ENCODE measurements at places on chromosomes 4 and X.

GRCh38 chr4:128305942-128306341, 18.3 kb upstream of the PGRMC2 start:
- no peak for DNase-seq

DNA sequence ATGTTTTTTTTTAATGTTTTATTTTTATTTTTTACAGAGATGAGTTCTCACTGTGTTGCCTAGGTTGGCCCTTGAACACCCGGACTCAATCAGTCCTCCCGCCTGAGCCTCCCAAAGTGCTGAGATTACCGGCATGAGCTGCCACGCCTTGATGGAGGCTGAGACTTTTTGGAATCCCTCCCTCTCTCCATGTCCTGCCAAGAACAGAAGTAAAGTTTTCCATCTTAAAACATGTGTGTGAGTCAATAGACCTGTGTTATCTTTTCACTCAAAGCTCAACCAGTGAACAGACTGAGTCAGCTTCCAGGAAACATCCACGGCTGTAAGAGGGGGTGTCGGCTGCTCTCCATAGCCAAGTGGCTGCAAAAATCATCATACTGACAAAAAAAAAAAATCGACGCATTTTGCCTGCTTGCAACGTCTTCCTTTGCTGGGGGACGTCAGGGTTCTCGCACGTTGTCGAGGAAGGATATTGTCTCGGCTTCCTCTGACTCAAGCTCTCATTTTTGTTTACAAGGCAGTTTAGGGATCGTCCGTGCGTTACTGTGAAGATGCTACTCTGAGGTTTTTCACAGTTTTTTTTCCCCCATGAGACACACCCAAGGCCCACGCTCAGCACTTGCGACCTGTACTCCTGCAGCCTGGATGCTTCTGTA, 10.0 kb upstream of the ASMTL start:
- DNase-seq: peak; percentile 78

DNA sequence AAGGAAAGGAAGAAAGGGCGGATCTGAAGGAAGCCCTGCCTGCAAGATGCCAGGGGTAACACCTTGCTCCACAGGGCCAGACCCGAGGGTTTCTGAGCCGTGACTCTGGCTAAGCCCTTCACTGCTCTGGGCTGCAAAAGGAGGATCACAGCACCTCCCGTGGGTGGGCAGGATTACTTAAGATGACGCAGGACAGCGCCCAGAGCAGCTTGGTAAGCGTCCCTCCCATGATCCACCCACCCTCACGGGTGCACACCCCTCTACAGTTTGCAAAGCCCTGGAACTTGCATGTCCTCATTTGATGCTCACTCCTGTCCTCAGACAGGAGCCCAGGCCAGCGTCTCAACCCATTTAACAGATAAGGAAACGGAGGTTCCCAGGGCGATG, 64.9 kb downstream of the CRMP1 start:
- DNase-seq: no peak

DNA sequence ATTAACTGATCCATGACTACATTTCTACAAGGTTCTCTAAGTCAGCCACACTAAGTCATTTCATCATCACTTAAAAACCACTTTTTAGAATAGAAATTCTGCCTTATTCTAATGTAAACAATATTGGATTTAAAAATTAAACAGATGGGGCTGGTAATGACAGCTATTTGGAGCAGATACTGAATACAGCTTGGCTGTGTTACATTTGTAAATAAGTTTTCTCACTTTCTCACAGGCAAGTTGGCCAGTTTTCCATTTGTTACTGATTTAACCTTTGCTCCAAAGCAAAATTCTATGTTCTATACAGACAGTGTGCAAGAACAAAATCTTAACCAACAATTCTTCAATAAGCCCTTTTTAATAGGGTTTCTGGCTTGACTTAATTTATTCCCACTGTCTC, 370.7 kb downstream of the GRIA2 start:
- no peak for DNase-seq

DNA sequence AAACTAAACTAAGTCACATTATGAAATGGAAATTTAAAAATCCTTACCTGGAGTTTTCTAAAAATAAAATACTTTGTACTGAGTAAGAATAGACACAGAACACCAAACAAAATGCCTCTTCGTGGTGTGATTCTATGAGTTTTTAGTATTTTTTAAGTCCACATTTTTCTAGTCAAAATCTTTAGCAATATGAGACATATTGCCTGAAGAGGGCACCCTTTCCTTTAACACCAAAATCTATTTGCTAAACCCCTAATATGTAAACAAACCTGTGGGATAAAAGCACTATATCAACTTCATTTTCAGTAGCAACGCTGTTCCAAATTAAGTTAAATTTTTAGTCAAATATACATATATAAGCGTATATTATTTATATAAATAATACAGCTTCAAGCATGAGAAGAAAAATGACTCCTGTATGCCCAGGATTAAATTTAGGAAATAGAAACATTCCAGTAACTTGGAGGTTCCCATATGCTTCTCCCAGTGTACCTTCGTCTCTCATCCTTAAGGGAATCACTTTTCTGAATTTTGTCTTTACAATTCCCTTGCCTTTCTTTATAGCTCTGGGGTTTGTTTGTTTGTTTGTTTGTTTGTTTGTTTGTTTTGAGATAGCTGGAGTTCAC, 23.0 kb upstream of the PGM2 start:
- DNase-seq: no peak

GRCh38 chrX:68146054-68146453, 287.2 kb downstream of the OPHN1 start:
- DNase-seq: no peak

- no peak for DNase-seq
Measured at GRCh38 chr4:40500781-40501180, 128.9 kb downstream of the RBM47 start.

- DNase-seq: no peak
Measured at GRCh38 chr4:73181231-73181630, 77.4 kb downstream of the ANKRD17 start.

DNA sequence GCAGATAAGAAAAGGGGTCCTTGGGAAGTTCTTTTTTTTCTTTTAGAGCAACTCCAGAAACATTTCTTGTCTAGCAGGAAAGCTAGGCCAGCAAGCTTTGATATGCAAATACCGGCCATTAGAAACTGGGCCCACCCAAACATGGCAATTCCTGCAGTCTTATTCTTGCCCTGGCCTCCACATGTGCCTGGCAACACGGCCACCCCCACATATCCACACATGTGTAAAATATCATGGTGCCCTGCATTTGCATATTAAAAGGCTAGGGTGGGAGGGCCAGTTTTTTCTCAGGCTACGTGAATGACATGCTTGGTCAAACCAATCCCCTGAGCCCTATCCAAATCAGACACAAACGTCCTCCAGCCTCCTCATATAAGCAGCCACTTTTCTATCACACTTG, 171.7 kb upstream of the ZCCHC13 start:
- no peak for DNase-seq

DNA sequence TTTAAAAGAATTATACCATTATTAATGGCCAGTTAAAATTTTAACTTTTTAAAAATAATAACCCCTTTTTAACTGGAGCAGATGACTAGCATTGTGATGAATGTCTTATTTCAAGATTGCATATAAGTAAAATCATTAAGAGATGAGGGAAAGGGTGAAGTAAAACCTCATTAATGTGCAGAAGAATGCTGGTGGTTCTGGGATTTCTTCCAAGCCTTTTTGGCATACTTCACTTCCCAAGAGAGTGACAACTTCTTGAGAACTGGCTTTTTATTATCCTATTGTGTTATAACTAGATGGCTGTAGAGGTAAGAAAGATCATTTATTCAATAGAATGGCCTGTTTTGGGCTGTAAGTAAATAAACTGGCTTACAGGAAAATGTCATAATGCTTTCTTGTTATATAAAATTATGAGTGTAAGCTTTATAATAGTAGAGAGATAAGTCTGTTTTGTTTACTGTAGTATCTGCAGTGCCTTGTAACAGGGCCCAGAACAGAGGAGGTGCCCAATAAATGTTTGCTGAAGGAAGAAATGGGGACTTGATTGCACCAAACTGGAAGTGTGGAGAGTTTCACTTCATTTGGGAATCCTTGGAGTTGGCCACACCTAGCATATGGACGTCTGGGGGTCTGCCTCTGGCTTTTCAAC, 242.9 kb upstream of the PITX2 start:
- DNase-seq: no peak

- no peak for DNase-seq
Measured at GRCh38 chrX:12360383-12360782, 222.1 kb downstream of the FRMPD4 start.

GRCh38 chr4:127406187-127406586, 226.6 kb upstream of the INTU start:
- DNase-seq: no peak

DNA sequence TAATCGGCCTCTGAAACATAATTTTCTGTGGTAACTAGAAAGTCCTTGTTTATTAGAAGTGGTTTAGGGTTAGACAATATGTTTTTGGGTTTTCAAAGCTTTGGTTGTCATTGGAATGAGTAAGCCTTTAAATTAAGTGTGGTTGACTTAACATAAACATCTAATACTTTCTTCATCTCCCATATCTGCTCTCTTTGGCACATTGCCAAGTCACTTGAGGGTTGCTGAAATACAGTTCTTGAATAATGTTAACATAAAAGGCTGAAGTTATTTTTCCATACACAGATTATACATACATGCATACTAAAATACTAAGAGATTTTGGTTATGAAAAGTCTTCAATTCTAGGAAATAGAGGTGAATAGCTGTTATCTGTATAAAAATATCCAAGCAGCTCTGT, 241.7 kb upstream of the BMP3 start:
- no peak for DNase-seq

DNA sequence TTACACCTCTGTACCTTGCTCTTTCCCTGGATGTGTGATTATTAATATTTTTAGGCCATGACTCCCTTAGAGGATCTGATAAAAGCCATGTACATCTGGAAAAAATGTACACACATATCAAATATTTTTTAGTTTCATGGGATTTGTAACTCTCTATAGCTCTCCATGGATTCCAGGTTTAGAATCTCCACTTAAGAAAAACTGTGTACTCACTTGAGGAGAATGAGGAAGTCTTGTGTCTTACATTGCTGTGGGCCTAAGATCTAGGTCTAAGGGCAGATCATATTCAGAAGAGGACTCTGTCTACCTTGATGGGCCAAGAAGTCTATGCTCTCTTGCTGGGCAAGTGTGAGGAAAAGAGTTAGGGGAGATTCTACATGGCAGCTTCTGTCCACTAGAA, 98.0 kb downstream of the RRAGB start:
- DNase-seq: no peak

GRCh38 chr4:84597450-84597849, 14.5 kb downstream of the CDS1 start:
- DNase-seq: no peak

- DNase-seq: no peak
Measured at GRCh38 chr4:155617296-155617695, 49.4 kb upstream of the GUCY1A1 start.

DNA sequence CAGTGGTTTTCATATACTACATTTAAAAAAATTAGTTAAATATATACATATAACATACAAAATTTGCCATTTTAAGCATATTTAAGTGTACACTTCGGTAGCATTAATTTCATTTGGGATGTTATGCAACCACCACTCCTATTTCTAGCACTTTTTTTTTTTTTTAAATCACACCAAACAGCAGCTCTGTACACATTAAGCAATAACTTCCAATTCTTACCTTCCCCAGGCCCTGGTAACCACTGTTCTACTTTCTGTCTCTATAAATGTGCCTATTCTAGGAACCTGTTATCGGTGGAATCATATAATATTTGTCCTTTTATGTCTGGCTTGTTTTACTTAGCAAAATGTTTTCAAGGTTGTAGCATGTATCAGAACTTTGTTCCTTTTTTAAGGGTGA, 39.1 kb downstream of the TMEM164 start:
- DNase-seq: no peak

- no peak for DNase-seq
Measured at GRCh38 chrX:74890676-74891430, 34.4 kb downstream of the NEXMIF start.

DNA sequence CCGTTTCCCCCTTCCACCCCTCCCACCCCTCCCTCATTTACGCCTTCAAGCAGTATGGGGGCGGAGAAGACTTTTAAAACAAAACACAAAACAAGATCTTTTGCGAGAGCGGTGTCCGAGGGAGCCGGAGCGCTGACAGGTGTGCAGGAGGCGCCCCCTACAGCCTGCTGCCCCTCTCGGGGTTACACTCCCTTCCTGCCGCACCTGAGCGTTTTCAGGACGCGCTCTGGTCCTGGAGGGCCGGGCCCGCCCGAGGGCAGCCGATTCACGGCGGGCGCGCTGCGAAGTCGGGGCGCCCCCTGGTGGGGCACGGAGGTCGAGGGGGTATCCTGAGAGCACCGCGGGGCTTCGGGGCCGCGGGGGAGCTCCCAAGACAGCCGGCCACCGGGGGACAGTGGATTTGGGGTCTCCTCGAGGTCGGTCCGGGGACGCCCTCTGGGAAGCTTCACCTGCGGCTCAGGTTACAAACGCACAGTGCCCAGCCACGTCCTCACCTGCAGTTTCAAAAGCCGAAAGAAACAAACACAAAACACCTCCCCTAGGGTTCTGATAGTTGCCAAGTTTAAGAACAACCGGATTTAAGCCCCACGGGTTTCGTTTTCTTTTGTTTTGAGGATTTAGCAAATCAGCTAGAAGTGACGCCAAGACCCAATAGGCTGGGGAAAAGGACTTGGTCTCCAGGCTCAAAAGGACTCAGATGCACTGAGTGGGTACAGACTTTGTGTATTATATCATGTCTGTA, 8.0 kb upstream of the NEUROG2 start:
- DNase-seq: peak; percentile 74

DNA sequence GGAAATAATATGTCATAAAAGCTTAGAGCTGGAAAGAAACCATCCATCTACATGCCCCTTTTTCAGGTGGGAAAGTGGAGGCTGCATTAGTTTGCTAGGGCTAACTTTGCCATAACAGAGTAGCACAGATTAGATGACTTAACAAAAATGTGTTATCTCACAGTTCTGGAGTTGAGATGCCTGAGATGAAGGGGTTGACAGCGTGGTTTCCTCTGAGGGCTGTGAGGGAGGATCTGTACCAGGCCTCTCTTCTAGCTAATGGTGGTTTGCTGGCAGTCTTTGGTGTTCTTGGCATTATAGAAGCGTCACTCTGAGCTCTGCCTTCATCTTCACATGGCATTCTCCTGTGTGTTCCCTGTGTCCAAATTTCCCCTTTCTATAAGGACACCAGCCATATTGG, 2.4 kb downstream of the CHRNA9 start:
- DNase-seq: no peak

DNA sequence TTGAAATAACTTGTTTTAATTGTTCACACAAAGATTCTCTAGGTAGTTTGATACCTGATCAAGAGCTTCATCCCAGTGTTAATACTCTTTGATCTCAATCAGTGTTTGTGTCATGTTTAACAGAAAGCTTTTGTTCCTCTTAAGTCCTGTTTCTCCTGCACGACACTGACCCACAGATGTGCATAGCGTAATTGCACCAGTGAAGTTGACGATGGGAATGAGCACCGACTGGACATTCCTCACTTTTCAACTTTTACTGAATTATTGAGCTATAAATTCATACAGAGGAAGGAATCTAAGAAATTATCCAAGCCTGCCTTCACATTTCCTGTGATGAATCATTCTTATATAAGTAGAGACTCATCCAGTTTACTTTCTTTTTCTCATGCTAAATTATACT, 878.7 kb upstream of the TENM3 start:
- DNase-seq: no peak

GRCh38 chr4:3226467-3226866, 22.5 kb upstream of the MSANTD1 start:
- no peak for DNase-seq

- no peak for DNase-seq
Measured at GRCh38 chr4:61590881-61591280, 390.8 kb downstream of the ADGRL3 start.

- no peak for DNase-seq
Measured at GRCh38 chr4:46894826-46895225, 14.2 kb downstream of the COX7B2 start.

- DNase-seq: no peak
Measured at GRCh38 chrX:34810364-34810763, 132.2 kb upstream of the FAM47B start.
